CD4-positive, alpha-beta T cell treated with Interleukin-10 for 1 hour (primary cell): ENCODE measurements at places on chromosomes 16 and 17.

GRCh38 chr16:74201576-74201975 lies 95.0 kb upstream of the PSMD7 start:
- no peak for DNase-seq

- no peak for DNase-seq
These were observed 17.1 kb downstream of the FOXJ1 start for GRCh38 chr17:76123749-76124581.

- no peak for DNase-seq
These were observed 149.3 kb upstream of the KCNJ18 start for GRCh38 chr17:21542991-21543390.

DNA sequence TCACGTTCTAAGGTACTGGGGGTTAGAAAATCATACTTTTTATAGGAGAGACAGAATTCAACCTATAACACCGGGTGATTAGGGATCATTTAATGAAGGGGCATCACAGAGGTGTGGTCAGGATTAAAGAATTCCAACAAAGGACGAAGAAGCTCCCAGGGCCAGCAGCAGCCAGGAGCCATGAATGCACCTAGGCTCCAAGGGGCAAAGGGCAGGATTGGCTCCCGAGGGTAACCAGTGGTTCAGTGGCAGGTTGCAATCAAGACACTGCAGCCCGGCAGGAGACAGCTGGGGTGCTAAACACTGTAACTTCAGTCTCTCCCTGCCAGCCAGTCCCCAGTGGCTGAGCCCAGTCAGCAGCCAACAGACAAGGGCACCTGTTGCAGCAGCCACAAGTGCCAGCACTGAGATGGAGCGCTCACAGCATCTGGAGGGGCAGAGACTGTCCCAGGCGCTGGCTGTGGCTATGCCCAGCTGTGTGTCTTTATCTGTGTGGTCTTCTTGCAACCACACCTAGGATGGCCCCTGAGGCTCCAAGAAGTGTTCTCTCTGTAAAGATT lies 23.9 kb downstream of the DHRS7C start:
- DNase-seq: no peak

- no peak for DNase-seq
These were observed 242.9 kb downstream of the CDH11 start for GRCh38 chr16:64878940-64879339.

DNA sequence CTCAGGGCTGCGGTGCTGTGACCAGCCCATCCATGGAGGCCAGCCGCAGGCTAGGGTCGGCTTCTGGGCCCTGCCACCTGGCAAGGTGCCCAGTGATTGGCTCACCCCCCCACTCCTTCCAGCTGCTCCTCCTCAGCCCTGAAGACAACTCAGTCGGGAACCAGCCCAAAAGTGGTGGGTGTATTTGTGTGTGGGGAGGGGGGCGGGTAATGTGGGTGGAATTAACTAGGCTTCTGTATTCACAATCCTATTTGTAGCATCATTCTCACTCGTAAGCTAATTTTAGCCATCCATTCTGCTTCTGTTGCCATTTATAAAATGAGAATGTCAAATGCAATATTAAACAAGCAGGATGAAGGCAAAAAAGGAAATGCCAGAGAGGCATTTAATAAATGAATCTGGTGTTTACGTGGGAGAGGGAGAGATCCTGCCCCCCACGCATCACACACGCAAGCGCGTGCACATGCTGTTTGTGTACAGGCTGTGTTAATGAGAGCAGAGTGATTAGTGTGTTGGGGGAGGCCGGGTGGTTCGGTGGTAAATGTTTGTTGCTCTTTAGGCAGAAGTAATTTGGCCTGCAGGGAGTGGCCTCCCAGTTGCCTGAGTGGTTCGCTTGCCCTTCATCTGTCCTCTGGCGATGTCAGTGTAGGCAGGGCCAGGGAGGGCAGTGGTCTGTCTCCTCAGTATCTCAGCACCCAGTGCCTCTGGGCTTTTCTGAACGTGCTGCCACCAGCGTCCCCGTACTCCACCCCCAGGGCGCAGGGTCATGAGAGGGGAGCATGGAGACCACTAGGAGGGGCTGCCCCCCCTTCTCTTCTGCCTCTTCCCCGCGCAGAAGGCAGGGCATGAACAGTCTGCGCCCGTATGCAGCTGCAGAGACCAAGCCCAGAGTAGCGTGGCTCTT lies 140.1 kb downstream of the CCDC182 start:
- DNase-seq: no peak

DNA sequence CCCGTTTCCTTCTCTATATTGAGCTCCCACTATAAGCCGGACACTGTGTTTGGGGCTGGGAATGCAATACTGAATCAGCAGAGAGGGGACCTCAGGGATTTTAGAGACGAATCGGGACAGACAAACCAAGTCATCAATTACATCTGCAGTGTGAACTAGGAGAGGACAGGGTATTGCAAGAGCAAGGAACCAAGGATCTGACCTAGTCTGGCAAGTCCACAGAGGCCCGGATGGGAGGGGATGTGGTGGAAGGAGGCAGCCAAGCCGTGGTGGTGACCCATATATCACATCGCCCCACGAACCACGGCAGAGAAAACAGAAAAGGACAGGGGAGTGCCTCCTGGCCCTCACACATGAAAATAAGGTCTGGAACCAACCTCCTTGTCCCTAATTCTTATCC lies 28.1 kb upstream of the NXPH3 start:
- no peak for DNase-seq

GRCh38 chr16:26787924-26788323 lies 278.8 kb upstream of the C16orf82 start:
- DNase-seq: no peak

GRCh38 chr16:102060-102855 lies 24.2 kb downstream of the MPG start:
- no peak for DNase-seq

- DNase-seq: no peak
These were observed 283.6 kb downstream of the ABCC12 start for GRCh38 chr16:47872225-47872624.

DNA sequence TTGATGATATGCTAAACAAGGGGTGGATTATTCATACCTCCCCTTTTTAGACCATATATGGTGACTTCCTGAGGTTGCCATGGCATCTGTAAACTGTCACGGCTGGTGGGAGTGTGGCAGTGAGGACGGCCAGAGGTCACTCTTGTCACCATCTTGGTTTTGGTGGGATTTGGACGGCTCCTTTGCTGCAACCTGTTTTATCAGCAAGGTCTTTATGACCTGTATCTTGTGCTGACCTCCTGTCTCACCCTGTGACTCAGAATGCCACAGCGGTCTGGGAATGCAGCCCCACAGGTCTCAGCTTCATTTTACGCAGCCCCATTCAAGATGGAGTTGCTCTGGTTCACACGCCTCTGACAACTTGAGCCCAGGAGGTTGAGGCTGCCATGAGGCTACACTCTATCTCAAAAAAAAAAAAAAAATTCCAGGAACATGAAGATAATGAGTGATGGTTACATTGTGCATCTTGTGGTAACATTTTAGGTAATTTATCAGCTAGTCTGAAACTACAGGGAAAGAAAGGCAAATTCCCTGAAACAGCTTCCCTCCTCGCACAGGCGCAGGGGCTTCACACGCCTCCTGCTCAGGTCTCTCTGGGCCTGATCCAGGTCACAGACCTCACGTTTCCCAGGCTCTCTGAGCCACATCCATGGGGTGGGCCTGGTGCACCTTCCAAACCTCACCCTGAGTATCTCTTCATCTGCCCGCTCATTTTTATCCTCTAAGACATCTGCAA lies 15.3 kb upstream of the UBE2I start:
- no peak for DNase-seq

- no peak for DNase-seq
These were observed 11.7 kb upstream of the PRPSAP1 start for GRCh38 chr17:76365256-76365903.

- no peak for DNase-seq
These were observed 77.5 kb downstream of the MRTFB start for GRCh38 chr16:14148569-14148968.

- no peak for DNase-seq
These were observed 50.8 kb downstream of the SOCS1 start for GRCh38 chr16:11205065-11205699.

GRCh38 chr17:58333736-58334207 lies 5.2 kb upstream of the TSPOAP1 start:
- peak; percentile 41 for DNase-seq

DNA sequence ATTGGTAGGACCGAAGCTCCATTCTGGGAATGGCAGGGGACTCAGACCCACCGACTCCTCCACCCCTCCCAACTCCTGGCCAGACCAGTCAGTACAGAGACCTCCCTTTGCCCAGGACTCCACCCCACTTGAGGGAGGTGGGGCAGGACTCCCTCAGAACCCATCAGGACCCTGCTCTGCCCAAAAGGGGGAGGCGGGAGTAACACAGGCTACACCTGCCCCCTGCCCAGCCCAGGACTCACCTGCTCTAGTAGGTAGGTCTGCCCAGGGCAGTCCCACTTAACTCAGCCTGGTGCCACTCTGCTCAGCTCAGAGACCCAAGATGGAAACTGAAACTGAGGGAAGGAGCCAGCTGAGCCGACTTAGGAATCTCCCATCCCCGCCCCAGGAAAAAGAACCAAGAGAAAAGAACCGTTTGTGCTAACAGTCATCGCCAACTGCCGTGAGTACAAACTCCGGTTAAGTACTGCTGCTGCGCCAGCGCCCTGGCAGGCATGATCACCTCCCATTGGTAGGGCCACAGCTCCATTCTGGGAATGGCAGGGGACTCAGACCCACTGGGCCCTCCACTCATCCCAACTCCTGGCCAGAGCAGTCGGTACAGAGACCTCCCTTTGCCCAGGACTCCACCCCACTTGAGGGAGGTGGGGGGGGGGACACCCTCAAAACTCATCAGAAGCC lies 503 bp downstream of the DHX58 start:
- peak; percentile 36 for DNase-seq

DNA sequence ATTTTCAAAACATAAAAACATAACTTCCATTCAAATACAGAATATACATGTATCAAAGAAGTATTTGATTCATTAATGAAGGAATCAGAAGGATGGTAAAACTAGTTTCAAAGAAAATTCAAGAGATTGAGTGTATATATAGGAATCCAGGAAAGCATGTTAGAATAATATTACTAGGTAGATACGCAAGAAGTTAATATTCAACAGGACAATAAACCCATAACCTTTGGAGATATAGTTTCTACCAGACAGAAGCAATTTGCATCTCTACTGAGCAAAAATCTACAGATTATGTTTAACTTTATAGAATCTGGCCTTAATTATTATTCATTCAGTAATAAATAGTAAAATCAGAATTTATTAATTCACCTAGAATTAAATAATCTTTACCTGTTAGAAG lies 166.8 kb downstream of the CNTNAP4 start:
- no peak for DNase-seq
